ENCODE measurements at places on chromosomes 16 and 17.
A peak's percentile ranks its signal among the peaks of the same experiment; 100 is the strongest.

- peak; percentile 86 for DNase-seq
These were observed 13.2 kb upstream of the CLUH start for GRCh38 chr17:2724784-2725164.

DNA sequence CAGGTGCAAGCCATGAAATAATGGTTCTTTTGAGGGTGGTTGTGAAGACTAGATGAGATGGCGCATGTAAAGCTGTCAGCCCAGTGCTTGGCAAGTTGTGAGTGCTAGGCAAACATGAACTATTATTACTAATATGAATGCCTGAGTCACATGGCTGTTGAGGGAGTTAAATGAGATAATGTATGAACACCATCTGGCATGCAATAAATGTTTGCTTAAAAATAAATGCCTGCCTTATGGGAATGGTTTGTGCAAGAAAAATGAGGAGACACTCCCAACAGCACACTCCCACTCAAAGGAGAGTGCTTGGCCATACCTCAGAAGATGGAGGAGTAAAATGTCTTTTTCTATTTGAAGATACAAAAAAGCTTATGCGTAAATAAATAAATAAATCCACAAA is 3.6 kb downstream of the MAPK3 start:
- no peak for DNase-seq

- DNase-seq = no peak
These were observed 435.5 kb upstream of the CCL2 start for GRCh38 chr17:33819539-33819938.

GRCh38 chr17:34133350-34133749 is 121.7 kb upstream of the CCL2 start:
- no peak for DNase-seq

GRCh38 chr17:48126532-48126850 is 18.9 kb downstream of the SNX11 start:
- no peak for DNase-seq

- DNase-seq = no peak
These were observed 7.9 kb downstream of the MPV17L start for GRCh38 chr16:15403392-15403995.

GRCh38 chr17:76408037-76408849 is 23.8 kb downstream of the SPHK1 start:
- DNase-seq = peak; percentile 75

DNA sequence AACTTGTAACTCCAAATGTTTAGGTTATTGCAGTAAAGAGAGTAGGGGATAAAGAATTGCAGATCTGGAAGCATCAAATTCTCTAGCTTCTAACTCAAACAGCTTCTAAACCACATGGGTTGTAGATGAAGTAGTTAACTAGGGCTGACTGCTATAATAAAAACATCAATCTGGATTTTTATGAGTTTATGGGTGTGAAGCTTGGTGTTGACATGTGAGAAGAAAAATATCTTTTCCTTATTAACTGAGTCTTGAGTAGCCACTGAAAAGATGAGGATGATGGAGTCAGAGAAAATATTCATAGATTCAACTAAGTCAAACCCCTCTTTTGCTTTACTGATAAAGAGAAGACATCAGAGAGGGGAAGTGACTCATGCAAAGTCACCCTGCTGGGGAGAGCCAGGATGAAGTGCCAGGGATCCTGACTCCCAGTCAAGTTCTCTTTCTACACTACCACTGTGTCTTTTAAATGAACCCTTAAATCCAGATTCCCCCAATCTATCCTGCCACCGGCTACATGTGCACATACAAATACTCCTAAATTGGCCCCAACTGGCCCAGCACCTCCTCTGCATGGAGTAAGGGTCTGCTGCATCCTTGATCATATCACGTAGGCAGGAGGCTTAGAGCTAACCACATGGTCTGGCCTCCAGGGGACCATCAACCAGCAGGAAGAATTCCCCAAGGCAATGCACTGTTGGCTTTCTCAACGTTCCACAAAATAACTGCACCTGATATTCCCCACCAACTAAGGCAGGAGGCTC is 264.0 kb upstream of the CCL2 start:
- no peak for DNase-seq

- no peak for DNase-seq
These were observed 688.8 kb upstream of the SALL1 start for GRCh38 chr16:51839727-51840462.

- no peak for DNase-seq
These were observed 702 bp downstream of the TENT4B start for GRCh38 chr16:50153596-50154419.
